Naive B cell (primary cell): ENCODE measurements at places on chromosomes 3 and 15. TPM values are rescaled to one million over a fixed set of nuclear protein-coding genes. Genes with fewer than 3 reads are reported as not detected.
A peak's percentile ranks its signal among the peaks of the same experiment; 100 is the strongest.

GOLGA6D gene
- not detected for polyA plus RNA-seq

CPN2 gene
- not detected for polyA plus RNA-seq

- H3K27ac ChIP-seq: no peak overlapping the region
- no peak for DNase-seq
- no peaks in the 10 kb centered on the region for H3K36me3 ChIP-seq
- H3K27me3 ChIP-seq: peaks cover 46% of the 10 kb centered on the region
- H3K4me1 ChIP-seq: peaks cover 12% of the 10 kb centered on the region
Measured at GRCh38 chr15:85897895-85898717, 103.4 kb upstream of the KLHL25 start.

DNA sequence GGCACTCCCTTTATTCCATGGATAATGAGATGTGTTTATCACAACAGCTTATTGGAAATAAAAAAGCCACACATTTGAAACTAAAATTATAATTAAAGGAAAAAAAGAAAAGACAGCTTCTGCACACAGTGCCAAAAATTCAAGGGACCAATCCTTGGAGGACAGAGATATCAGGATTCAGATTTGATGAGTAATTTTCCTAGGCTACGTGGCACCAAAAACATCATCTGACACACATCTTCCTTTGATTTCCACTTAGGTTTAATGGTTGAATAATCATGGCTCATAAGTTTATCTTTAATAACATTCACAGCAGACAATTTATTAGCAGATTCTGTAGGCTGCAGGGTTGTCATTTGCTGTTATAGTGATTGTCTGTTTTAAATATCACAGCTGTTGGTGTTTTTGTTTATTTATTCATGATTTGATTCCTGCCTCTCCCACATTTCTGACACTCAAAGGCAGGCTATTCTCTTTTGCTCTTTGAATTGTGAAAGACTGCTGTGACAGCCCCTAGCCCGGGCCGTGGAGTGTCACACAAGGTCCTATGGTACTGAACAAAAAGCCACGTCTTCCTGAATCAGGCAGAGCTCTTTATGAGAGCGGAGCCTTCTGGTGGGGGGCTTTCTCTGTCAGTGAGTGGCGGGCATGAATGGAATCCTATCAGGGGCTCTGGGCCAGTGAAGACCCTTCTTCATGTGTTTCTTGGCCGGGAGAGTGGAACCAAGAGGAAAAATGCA is 708.5 kb downstream of the SQOR start:
- H3K27ac ChIP-seq: no peak overlapping the region
- no peak overlapping the region for H3K4me3 ChIP-seq
- H3K27me3 ChIP-seq: peaks cover 4% of the 10 kb centered on the region
- DNase-seq: no peak
- no peaks in the 10 kb centered on the region for H3K4me1 ChIP-seq

DNA sequence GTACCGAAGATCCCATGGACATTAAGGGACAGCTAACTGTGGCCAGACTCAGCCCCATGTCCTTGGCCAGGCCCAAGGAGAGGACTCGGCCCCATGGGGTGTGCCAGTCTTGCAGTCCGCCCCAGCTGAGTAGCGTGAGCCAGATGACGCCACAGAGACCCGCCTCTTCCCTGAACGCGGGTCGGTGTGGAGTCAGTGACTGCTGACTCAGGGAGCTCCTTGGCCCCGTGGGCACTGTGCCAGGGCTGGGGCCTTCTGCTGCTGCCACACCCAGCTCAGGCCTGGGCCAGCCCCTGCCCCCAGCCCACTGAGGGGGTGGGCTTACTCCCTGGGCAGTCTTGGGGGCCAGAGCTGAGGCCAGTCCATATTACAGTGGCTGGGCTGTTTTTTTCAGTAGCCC is 52.8 kb downstream of the PLXNA1 start:
- no peaks in the 10 kb centered on the region for H3K4me1 ChIP-seq
- no peak overlapping the region for H3K27ac ChIP-seq
- DNase-seq: no peak

DNA sequence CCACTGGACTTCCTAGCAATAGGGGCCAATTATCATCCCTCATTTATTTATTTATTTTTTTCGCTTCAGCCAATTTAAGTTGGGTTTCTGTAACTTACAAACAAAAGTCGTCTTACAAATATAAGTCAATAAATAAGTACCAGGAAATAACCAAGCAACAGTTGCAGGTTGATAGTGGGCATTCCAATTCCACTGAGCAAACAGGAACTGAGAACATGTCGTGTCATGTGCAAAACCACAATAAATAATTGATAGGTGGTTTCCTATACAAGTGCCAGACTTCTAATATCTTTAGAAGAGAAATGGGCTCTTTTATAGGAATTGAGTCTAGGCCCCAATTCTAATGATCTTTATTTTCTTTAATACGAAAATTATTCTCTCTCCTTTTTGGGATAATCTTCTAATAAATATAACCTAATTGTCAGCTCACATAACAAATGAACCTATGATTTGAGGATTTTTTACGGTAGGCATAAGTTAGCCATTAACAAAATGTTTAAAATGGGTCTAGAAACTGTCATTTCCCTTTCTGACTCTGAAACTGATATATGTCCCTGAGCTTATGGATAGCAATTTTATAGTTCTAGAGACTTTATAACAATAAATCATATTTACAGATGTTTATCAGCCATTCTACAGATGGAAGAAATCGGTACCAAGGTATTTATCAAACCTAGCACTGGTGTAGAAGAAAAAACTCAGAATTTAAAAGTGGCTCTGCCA is 571.8 kb downstream of the FOXP1 start:
- peak overlapping the region; percentile 96 for H3K27ac ChIP-seq
- no peaks in the 10 kb centered on the region for H3K27me3 ChIP-seq
- peaks cover 13% of the 10 kb centered on the region for H3K36me3 ChIP-seq
- H3K4me3 ChIP-seq: peak overlapping the region; percentile 66
- peaks cover 74% of the 10 kb centered on the region for H3K4me1 ChIP-seq
